ENCODE measurements at places on chromosomes 7 and 10.

GRCh38 chr7:6379886-6380285 lies 67.9 kb downstream of the DAGLB start:
- no peak for DNase-seq

DNA sequence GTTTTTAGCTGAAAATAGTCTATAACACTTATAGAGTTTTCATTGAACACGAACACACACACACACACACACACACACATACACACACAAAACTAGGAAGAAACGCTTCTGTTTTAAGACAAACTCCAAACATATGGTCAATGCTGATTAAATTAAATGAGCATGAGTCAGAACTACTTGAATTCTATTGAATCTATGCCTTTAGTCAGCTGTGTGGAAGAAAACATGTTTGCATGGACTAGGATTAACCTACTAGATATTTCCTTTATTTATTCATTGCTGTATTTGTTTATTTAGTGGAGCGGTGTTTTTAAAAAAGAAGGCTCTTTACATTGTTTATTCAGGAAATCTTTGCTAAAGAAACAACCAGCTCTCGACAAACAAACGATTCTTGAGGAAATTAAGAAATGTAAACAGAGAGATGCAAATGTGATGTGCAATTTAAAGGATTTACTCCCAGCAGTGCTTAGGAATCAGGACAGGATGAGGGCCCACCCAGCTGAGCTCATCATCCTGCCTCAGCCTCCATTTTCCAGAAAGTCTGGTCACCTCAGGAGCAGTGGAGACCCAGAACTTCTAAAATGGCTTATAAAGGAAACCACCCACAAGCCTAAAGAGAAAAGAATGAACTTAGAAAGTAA lies 83.2 kb downstream of the PDE1C start:
- DNase-seq, result no peak

DNA sequence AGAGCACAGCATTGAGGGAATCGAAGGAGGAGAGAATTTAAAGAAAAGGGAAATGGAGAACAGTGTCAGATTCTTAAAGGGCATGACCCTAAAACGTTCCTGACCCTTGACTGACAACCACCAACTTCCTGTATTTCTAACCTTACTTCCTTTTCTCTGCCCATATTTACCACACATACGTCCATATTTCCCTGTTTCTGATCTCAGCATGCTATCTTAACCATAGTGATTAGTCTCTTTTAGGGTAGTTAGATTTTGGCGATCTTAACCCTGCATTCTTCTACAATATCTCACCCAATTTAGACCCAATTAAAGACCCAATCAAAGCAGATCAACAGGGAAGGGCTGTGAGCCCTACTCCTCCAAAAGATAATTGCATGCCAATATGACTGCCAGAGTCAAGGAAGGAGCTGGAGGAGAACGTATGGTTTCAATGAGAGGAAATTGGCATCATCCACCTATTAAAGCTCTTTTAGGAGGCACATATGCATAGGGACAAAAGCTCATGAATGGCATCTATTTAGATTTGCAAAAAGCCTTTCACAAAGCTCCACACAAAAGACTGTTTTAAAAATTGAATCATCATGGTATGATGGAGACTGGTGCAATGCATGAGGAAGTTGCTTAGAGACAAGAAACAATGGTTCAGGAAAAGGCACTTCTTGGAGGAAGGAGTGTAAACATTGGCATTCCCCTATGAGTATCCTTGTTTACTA lies 49.0 kb upstream of the ARHGAP12 start:
- no peak for DNase-seq

GRCh38 chr7:112994656-112995055 lies 92.0 kb downstream of the GPR85 start:
- DNase-seq, result no peak

DNA sequence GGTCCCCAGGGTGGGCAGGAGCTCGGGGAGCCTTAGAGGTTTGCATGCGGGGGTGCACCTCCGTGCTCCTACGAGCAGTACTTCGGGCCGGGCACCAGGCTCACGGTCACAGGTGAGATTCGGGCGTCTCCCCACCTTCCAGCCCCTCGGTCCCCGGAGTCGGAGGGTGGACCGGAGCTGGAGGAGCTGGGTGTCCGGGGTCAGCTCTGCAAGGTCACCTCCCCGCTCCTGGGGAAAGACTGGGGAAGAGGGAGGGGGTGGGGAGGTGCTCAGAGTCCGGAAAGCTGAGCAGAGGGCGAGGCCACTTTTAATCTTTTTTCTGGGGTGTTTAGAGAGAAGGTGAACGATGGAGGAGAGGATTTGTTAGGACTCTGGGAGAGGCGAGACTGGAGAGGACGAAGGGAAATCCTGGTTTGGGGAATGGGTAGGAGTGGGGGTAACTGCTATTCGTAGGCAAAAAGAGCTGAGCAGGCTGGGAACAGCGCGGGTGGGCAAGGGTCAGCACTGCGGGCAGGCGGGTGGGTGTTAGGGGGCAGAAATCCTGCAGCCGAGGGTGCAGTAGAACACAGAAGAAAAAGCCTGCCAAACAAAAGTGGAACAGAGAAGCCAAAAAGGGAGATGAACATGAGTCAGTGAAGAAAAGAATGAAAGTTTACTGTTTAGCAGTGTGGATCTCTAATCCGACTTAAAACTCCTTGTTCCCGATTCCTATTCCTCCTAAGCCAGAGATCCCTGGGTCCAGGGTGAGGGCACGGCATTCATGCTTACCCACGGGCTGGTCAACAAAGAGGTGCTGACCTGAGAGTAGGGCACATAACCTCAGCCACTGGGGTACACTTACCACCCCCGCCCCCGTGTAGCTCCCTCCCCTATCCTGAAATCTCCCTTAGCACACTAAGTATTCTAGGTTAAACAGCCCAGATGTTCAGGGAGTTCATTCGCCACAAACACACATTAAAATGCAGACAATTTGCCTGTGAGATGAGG lies 26.9 kb downstream of the PRSS2 start:
- DNase-seq, result no peak

DNA sequence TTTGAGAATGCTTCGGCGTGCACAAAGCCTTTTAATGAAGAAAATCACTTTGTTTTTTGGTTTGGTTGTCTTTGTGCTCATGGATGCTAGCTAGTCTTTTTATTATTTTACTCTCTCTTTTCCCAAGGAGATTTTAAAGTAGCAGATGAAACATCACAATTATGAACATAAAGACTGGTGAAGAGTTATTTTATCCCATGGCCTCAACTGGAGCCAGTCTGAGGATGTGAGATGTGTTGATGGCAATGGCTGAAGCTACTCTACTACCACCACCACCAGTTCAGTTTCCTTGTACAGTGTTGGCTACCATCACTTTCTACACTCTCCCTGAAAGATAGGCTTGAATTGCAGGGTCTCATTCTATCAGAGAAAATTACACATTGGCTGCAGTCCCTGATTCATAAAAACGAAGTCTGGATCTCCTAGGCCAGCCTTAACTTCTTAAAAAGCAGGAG lies 494 bp upstream of the HERC4 start:
- DNase-seq, result no peak

DNA sequence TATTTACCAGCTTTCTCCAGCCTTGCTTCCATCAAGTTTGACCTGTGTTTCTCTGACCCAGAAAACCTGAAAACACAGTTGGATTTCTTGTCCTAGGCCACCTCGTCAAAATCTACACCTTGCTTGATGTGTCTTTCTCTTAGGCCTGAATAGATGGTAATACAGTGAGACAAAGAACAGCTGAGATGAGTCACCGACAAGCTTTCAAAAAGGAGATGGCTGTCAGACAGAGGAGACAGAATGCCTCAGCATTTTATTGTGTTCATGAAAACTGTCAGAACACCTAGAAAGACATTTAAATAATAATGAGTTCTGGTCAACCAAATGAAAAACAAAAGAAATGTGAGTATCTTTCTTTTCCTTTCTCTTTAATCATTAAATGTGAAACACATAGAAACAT lies 119.7 kb upstream of the SORCS1 start:
- no peak for DNase-seq

DNA sequence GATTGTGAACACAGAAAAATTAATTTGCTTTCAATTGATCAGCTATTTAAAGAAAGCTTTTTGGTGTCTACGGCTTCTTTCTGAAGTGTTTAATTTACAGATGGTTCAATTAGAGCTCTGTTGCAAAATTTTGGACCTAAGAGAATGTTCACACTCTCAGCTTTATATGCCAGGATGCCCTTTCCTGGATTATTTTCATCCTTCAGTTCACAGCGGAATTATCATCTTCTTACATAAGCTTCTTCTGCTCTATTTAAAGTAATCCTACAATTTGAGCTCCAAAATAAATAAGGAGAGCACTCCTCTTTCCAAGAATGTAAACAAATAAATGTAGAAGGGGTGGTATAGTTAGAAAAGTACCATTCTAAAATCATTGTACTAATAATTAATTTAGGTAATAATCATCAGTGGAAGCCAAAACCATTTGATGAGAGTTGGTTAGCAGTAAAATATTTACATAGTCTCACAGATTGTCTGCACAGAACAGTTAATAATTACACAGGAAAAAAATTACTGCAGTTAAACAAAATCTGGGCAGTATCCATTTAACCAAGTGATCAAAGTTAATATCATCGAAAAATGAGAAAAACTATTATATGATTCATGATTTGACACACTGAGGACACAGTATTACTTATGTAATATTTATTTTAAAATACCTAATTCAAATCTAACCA lies 298.0 kb upstream of the TMEM229A start:
- DNase-seq, result no peak

DNA sequence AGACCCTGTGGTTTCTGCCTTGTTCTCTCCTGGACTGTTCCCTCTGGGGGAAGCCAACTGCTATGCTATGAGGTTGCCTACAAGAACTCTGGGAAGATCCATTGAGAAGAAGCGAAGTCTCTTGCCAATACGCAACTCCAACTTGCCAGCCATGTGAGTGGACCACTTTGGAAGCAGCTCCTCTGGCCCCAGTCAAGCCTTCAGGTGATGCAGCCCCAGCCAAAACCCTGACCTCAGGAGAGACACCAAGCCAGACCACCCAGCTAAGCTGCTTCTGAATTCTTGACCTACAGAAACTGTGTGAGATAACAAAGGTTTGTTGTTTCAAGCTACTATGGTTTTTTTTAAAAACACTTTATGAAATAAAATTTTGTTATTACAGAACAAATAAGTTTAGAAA lies 20.2 kb upstream of the MYL7 start:
- DNase-seq, result no peak

DNA sequence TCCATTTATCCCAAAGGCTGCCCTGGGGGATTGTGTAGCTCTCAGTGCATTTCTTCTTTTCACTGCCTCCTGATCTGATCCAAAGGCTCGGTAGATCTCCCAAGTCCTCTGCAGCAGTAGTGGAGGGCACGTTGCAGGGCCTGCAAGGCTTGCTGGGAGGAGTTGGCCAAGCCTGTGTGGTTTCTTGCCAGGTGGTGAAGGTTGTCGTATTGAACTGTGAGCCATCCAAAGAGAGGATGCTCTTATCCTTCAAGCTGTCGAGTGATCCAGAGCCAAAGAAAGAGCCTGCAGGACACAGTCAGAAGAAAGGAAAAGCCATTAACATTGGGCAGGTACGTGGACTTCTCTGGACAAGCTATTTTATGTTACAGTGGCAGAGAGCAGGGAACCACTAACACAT lies 21.2 kb downstream of the PDCD11 start:
- no peak for DNase-seq

All from amygdala (tissue), 56 donors.